ENCODE measurements at places on chromosomes 3 and 15.
A peak's percentile ranks its signal among the peaks of the same experiment; 100 is the strongest.

DNA sequence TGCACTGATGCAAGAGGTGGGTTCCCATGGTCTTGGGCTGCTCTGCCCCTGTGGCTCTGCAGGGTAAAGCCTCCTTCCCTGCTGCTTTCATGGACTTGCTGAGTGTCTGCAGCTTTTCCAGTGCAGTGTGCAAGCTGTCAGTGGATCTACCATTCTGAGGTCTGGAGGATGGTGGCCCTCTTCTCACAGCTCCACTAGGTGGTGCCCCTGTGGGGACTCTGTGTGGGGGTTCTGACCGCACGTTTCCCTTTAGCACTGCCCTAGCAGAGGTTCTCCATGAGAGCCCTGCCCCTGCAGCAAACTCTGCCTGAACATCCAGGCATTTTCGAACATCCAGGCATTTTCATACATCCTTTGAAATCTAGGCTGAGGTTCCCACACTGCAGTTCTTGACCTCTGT lies 329.8 kb upstream of the NAALADL2 start:
- H3K4me3 ChIP-seq: no peak overlapping the region
- no peaks in the 10 kb centered on the region for H3K36me3 ChIP-seq
- DNase-seq: no peak
- H3K27ac ChIP-seq: no peak overlapping the region
- 0 out of 2 replicates have a peak, but pooled peaks cover 3% of the 10 kb centered on the region for H3K4me1 ChIP-seq
- H3K27me3 ChIP-seq: no peaks in the 10 kb centered on the region

- peaks cover 65% of the 10 kb centered on the region for H3K4me1 ChIP-seq
- H3K36me3 ChIP-seq: peaks cover 77% of the 10 kb centered on the region
- H3K27me3 ChIP-seq: no peaks in the 10 kb centered on the region
- H3K4me3 ChIP-seq: no peak overlapping the region
- peak; percentile 95 for DNase-seq
These were observed 43.1 kb downstream of the DNASE1L3 start for GRCh38 chr3:58167431-58168351.

DNA sequence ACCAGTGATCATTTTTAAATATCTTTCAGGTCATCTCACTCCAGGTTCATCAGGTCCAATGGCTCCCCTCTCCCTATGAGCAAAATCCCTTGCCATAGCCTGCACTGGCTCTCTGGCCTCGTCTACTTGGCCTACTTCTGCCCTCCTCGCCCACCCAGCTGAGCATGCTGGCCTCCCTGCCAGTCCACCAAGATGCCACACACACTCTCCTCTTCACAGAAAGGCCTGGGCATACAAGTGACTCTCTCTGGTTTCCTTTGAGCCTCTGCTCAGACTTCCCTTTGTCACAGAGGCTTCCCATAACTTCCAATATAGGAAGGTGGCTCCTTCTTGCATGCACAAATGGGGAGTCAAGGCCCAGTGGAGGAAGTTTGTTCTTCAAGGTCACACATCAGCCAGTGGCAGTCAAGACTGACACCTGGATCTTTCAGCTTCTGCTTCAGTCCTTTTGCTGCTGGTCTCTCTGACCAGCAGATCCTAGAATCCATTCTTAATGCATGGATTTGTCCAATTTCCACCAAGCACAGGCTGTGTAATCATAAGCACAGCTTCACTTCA lies 223.2 kb upstream of the HES1 start:
- H3K27ac ChIP-seq: no peak overlapping the region
- no peak for DNase-seq
- no peaks in the 10 kb centered on the region for H3K27me3 ChIP-seq
- no peak overlapping the region for H3K4me3 ChIP-seq
- no peaks in the 10 kb centered on the region for H3K4me1 ChIP-seq
- no peaks in the 10 kb centered on the region for H3K36me3 ChIP-seq

GRCh38 chr3:134186391-134186790 lies 64.3 kb downstream of the RYK start:
- H3K27me3 ChIP-seq: no peaks in the 10 kb centered on the region
- no peak overlapping the region for H3K4me3 ChIP-seq
